ENCODE measurements at places on chromosomes 7 and 10.

DNA sequence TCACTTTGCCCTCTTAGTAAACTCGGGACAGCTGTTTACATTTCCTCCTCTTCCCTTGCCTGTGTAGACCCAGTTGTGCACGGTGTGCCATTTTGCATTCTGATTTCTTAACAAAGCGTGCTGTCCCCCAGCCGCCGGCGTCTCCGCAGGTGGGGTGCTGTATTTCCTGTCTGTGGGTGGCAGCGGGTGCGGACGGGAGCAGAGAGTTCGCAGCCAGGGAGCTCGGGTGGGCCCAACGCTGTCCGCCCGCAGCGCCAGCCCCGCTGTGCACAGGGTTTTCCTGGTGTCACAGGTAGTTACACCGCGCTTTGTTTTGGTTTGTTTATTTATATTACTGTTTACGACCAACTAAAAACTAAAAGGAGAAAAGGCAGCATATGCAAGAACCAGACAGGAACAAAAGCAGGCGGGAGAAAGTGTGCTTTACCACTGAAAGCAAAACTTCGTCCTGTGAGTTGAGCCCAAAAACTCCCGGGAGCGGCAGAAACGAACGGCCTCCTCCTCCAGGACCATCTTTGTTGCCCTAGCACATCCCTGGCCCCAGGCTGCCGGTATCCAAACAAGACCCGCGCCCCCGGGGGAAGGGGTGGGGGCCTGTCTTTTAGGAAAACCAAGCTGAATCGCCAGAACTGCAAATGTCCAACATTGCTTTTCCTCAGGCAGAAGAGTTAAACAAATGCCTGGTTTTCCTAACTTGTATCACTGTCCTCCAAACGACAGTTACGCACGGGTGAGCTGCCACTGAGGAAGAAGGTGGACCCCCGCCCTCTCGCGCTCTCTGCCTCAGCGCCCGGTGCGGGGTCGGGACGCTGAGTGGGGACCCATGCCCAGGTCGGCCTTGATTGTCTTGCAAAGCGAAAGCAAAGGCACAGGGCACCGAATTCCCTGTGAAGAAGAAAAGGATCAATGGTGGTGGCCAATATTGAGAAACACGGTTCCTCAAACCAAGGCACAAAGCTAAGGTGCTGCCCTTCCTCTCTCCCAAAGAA, 45.9 kb upstream of the DRGX start:
- DNase-seq: no peak

- DNase-seq: no peak
These were observed 922 bp downstream of the CXCL12 start for GRCh38 chr10:44383749-44384600.

GRCh38 chr7:2953588-2954407, 89.9 kb downstream of the CARD11 start:
- DNase-seq: no peak

DNA sequence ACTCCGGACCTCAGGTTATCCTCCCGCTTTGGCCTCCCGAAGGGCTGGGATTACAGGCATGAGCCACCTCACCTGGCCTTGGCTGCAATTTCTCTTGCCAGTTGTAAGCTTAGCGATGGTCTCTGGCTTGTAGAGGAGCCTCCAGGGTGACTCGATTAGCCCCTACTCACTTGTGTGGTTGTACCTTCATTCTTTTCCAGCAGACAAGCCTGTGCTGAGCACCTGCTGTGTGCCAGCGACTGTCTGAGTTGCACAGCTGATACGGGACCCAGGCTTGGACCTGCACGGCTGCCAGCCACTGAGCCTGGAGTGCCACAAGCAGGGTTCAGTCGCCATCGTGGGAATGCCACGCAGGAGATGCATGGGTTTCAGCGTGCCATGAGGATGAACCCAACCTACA, 42.0 kb upstream of the DNAJB6 start:
- DNase-seq: no peak

GRCh38 chr7:108083980-108084379, 46.2 kb downstream of the LAMB4 start:
- no peak for DNase-seq

DNA sequence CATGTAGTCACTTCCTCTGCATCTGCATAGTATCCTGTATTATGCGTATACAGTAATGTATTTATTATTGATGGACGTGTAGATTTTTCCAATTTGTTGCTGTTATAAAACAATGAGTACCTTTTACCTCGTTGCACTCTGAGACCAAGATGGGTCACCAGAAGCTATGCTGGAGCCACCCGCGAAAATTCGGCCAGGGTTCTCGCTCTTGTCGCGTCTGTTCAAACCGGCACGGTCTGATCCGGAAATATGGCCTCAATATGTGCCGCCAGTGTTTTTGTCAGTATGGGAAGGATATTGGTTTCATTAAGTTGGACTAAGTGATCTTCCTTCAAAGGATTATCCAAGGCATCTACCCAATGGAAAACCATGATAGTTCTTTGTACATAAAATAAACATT, 1.0 kb downstream of the PSMC2 start:
- no peak for DNase-seq

GRCh38 chr7:107691716-107692115, 31.1 kb downstream of the SLC26A4 start:
- no peak for DNase-seq

Data from COR-L47 (cell line).